ENCODE measurements at places on chromosomes 16 and 17.

DNA sequence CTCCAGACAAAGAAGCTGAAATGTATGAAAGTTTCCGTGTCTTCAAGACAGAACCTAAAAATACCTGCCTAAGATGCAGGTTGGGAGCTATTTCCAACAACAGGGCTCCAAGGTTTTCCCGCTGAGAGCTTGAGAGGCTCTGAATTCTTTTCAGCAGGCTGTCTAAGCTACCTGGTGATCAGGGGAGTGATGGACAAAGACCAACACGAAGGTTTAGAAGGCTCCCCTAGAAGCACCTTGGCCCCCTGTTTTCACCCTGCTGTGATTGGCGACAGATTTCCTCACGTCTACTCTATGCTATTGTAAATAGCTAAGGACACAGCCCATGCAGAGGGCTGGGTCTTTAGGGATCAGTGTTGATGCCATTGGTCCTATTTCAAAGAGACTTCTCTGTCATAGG is 275.2 kb upstream of the SALL1 start:
- no peak for DNase-seq

- no peak for DNase-seq
These were observed 3.8 kb downstream of the CRYM start for GRCh38 chr16:21274172-21274726.

GRCh38 chr17:7850701-7851437 is 4.0 kb upstream of the TMEM88 start:
- no peak for DNase-seq

DNA sequence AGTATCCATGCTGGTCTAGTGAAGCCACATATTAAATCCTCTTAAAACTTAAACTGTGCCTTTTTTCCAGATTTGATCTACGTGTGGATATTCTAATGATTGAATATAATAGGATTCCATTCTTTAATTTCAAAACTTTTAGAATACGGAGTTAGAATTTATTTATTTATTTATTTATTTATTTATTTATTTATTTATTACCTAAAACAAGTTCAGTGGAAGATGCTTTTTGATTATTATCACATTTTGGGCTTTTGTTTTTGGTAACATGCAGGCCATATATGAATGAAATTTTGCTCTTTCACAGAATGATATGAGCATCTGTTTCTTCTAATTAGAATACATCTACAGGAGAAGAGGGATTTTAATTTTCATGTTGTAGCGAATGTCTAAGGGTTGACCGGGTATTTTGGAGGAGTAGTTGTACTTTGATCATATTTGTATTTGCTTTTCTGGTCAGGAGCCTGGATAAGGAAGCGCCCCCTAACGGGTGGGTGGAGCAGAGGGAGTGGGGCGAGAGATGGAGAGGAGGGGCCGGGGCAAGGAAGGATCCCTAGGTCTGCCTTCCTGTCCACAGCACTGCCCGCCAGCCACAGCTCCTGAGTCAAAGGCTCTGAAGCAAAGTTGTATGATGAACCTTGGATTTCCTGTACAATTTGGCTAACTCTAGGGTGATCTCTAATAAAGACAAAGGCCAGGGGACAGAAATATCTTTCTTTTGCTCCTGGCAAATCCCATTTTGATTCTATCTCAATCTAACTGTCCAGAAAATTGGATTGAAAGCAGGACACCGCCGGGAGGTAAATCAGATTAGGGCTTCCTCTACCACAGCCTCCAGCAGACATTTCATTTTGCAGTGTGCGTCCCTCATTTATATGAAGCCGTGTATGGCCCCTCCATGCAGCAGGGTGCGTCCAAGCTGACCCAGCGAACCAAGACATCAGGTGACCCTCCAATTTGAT is 149.1 kb downstream of the PRKCA start:
- DNase-seq = no peak

- DNase-seq = no peak
These were observed 23.8 kb downstream of the SDK2 start for GRCh38 chr17:73620414-73620813.

DNA sequence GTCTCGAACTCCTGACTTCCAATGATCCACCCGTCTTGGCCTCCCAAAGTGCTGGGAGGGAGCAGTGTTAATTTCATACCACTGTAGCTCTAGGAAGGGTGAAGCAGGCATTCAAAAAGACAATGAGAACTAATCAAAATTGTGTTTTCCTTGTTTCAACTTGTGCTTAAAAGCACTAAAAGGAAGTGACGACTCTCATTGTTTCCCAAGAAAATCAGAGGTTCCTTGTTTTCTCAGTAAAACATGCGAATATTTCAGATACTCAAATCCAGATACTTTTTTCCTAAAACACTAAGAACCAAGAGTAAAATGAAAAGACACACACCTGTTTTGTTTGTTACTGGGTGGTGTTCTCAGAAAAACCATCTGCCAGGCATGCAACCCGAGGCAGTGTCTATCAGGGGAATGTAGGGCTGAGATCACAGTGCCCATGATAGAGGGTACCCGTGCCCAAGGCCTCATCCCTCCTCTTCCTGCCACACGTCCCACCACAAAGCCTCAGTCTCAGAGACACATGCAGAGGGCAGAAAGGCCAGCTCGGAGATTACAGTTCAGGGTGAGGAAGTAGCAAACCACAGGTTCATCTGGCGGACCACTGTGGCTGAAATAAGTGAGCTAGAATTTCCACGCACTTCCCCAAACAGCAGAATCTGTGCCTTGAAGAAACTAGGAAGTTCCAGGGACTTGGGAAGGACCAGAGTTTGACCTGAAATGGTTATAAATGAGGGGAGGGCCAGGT is 33.7 kb downstream of the GINS3 start:
- peak; percentile 71 for DNase-seq

- no peak for DNase-seq
These were observed 42.0 kb upstream of the ZNF469 start for GRCh38 chr16:88340755-88341150.

GRCh38 chr17:17568772-17569195 is 22.7 kb downstream of the PEMT start:
- DNase-seq = peak; percentile 65

GRCh38 chr16:71648921-71649320 is 22.9 kb downstream of the MARVELD3 start:
- DNase-seq = no peak

DNA sequence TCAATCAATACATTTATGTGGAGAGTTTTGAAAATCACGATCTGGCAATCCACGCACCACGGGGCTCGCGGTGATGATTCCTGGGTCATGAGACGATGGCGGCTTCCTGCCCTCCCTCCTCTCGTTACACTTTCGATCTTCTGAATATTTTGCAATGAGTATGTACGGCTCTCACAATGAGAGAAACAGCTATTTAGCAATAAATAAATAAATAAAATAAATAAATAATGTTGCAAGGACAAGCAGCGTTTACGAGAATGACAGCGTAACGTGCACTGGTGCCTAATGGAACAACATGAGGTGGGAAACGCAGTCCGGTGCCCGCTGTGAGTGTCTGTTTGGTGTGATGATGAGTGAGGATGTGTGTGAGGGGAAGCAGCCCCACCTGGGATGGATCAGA is 46.7 kb upstream of the JPH3 start:
- no peak for DNase-seq

- DNase-seq = no peak
These were observed 375.3 kb upstream of the PSMD7 start for GRCh38 chr16:73921295-73921694.

DNA sequence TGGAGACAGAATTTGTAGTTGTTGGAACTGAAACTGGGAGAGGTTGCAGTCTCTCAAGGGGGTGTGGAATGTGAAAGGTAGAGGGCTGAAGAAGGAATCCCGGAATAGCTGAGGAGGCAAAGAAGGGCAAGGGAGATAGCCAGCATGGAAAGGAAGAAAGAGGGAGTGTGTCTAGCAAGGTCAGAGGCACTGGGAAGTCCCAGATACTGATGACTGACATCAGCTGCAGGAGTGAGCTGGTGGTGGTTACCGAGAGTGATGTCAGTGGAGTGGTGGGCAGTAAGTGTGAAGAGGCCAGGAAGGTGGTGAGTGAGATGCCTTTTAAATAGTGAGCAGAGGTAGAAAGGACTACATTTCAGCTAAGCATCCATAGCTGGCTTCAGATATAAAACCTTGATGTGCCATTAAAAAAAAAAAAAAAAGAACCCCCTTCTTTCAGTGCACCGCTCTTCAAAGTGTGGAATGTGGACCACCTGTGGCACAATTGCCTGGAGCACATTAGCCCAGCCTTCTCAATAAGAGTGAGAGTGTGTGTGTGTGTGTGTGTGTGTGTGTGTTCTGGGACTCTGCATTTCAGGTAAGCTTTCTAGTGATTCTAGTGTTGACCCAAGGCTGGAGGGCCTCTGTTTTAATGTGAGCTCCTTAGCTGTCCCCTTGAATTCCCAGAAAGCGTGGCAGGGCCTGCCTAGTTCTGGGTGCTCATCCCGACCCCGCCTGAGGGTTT is 8.5 kb downstream of the PRMT7 start:
- DNase-seq = no peak

- no peak for DNase-seq
These were observed 10.5 kb upstream of the PLK1 start for GRCh38 chr16:23668225-23668624.

GRCh38 chr16:65984296-65984695 is 382.2 kb upstream of the CDH5 start:
- DNase-seq = no peak

- DNase-seq = peak; percentile 71
These were observed at the start of gene RNF213 for GRCh38 chr17:80260791-80261158. Gene RNF213, plus strand, starts transcription at chr17:80260852. Its CDS starts 2,830 bp downstream, at chr17:80263682.

GRCh38 chr16:70565053-70565452 is 41.4 kb downstream of the SF3B3 start:
- no peak for DNase-seq

DNA sequence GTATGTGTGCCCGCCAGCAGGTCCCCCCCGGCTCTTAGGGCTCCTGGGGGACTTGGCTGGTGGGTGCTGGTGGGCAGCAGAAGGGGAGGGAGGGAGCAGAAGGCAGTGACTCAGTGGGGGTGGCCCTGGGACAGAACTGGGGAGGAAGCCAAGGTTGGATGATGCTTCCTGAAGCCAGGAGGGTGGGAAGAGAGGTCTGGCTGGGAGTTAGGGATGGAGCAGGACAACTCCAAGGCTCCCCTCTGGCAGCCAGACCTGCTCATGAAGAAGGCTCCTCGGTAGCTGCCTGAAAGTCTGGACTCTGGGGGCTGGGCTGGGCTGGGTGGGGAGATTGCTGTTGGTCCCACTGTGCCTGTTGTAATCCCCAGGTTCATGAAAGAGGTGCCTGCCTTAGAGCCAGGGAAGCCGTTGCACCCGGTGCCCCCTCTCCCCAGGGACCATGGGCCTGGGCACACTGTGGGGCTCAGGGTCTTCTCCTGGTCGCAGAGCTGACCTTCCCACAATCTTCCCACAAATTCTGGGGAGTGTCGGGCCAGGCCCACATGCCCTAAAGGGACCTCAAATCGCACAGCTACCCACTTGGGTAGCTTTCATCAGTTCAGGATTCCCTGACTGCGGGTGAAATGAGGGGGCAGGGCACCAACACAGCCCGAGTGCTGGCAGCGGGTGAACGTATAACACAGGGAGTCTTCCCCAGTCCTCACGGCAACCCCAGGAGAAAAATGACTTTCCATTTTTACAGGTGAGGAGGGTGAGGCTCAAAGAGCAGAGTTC is 1.1 kb upstream of the PLEKHG4 start:
- peak; percentile 67 for DNase-seq

- DNase-seq = no peak
These were observed 26.8 kb downstream of the KATNIP start for GRCh38 chr16:27576729-27577128.
